Naive thymus-derived CD8-positive, alpha-beta T cell (primary cell): ENCODE measurements at places on chromosomes 7 and 10.

DNA sequence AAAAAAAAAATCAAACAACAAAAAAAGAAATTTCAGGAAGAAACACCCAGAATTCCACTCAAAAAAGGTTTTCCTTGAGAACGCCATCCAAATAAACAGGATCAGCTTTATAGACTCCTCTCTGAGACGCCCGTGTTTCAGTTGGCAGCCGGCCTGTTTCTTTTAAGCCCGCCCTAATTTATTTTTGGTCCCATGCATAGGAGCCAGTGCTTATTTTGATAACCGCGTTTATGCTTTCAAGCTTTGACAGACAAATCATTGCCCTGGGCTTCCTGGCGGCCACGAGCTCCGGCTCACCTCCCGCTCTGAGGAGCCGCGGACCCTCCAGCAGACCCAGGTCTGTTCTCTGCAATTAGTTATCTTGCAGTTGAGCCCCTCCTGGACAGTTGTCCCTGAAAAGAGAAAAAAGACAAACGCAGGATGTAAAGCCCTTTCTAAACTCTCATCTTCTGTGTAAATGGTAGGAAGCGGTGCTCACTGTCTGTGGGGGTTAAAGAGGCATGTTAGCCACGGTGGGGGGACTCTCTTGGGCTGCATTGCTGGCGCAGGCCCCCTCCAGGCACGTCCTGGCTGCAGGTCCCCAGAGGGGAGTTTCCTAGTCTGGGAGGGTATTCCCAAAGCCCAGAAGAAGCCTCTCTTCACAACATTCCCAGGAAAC lies 22.2 kb upstream of the UNCX start:
- no peak for DNase-seq

GRCh38 chr10:32038777-32039176 lies 17.4 kb downstream of the KIF5B start:
- DNase-seq = no peak

- no peak for DNase-seq
Observed at GRCh38 chr10:78435484-78436221, 402.0 kb downstream of the RPS24 start.

GRCh38 chr10:86224354-86225102 lies 142.1 kb downstream of the GRID1 start:
- no peak for DNase-seq

- no peak for DNase-seq
Observed at GRCh38 chr10:52949899-52950298, 177.3 kb upstream of the MBL2 start.

- DNase-seq = no peak
Observed at GRCh38 chr10:43070121-43071085, 6.5 kb upstream of the RET start.

GRCh38 chr10:103733045-103733419 lies 122.3 kb downstream of the SH3PXD2A start:
- no peak for DNase-seq

- no peak for DNase-seq
Observed at GRCh38 chr7:111460695-111461094, 101.6 kb downstream of the IMMP2L start.
